Progenitor cell of endocrine pancreas (in vitro differentiated cells): ENCODE measurements at places on chromosomes 16 and 17.

DNA sequence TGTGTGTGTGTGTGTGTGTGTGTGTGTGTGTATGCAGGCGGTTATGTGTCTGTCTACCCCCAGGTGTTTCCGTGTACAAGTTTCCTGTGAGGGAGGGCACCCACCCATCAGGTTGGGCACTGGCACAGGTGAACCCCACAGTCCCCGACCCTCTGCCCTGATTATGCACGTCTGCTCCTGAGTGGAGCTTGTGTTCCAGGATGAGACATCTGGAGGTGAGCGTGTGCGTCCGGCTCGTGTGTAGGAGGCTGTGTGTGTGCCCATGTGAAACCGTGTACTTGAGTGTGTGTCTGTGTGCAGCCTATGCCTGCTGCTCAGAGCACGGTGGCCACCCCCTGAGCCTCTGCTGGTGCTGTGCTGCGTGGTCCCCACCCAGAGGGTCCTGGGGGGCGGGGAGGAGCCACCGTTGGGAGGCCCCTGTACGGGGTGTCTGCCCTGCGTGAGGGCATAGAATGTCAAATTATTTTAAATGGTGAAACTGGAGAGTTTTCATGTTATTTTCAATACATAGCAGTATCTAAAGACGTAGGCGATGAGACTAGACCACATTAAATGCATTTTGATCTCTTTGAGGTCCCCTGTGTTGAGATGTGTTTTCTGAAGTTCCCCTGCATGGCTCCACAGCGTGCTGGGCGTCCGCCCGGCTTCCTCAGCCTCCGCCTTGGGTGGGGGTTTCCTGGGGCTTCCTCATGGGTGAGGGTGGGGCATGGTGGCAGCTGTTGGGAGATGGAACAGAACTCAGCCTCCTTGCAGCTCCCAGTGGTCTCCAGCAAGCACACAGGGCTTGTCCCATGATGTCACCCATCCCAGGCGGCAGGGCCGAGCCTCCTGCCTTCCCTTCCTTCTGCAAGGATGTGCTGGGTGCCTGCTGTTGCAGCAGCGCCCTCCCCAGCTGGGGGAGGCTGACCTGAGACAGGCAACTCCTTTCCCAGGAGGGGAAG is 43.4 kb downstream of the KCNJ12 start:
- no peak for DNase-seq

DNA sequence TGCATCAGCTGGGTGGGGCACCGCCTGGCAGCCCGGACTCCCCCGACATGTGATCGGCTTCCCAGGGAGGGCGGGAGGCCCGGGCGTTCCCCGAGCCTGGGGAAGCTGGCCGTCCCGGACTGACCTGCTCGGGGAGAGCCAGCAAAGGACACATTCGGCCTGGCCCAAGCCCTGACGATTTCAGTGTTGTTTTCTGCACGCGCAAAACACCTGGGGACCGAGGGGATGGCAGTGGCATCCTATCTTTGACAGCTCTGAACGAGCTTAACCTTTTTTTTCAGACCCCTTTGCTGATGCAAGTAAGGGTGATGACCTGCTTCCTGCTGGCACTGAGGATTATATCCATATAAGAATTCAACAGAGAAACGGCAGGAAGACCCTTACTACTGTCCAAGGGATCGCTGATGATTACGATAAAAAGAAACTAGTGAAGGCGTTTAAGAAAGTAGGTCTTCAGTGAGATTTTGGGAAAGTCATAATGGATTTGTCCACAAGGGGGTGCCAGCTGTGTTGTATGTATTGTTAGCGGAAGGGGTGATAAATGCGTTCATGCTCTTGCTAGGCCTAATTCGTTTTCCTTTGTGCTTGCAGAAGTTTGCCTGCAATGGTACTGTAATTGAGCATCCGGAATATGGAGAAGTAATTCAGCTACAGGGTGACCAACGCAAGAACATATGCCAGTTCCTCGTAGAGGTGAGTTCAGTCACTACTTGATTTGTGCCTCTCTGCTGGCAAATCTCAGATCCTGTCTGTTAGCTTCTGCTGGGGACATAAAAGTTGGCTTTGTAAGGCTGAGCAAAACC is 1.0 kb downstream of the EIF1 start:
- DNase-seq = no peak

DNA sequence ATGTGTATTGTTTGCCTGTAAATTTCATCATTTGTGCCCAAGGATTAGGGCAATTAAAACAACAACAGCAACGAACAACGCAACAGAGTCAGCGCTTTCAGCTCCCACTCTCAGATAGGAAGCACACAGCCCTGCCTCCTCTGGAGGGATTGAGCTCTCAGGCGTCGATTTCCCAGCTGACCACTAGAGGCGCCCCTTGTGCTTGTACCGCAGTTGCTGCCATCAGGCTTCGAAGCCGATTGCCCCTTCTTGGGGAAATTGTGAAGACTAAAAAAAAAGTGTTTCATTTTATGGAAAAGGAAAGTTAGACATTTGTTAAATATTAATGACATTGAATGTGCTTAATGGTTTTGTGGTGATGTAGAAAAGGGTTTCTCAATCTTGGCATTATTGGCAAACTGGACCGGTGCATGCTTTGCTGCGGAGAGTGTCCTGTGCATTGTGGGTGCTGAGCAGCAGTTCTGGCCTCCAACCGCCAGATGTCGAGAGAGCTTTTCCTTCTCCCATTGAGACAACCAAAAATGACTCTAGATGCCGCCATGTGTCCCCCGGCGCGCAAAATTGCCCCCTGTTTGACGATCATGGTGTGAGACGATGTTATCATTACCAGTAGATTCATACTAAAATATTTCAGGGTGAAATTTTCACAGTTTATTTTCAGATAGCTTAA is 650.4 kb upstream of the RBFOX1 start:
- peak; percentile 23 for DNase-seq

GRCh38 chr16:80691111-80691741 is 113.2 kb downstream of the CDYL2 start:
- no peak for DNase-seq

GRCh38 chr17:78108726-78109488 is 19.6 kb downstream of the TMC6 start:
- no peak for DNase-seq

GRCh38 chr16:31441956-31442355 is 633 bp downstream of the ZNF843 start:
- no peak for DNase-seq

- DNase-seq = no peak
These were observed 45.2 kb upstream of the HELZ start for GRCh38 chr17:67290244-67290643.

GRCh38 chr16:78452025-78452555 is 352.6 kb downstream of the WWOX start:
- DNase-seq = no peak

GRCh38 chr17:9842057-9842758 is 16.5 kb downstream of the GLP2R start:
- DNase-seq = no peak

DNA sequence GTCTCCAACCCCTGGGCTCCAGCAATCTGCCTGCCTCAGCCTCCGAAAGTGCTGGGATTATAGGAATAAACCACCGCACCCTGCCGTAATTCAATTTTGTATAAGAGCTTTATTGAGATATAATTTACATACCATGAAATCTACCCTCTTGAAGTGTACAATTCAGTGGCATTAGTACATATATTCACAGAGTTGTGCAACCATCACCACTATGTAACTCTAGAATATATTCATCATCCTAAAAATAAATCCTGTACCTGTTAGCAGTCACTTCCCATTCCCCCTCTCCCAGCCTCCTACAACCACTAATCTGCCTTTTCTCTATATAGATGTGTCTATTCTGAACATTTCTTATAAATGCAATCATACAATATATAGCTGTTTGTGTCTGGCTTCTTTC is 26.1 kb downstream of the TOM1L2 start:
- DNase-seq = no peak

DNA sequence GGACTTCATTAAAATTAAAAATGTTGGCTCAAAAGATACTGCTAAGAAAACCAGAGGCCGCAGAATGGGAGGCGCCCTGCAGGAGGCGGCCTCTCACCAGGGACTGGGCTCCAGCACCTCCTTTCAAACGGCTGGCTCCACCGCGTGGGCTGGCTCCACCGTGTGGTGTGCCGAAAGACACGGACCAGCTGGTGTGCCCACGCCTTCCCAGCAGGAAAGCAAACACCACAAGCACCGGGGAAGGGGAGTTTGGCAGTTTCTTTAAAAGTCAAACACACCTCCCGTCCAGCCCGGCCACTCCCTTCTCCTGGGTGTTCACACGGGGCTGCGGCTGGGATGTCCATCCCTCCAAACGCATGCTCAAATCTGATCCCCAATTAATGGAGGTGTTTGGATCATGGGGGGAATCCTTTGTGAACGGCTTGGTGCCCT is 13.9 kb downstream of the HAGH start:
- no peak for DNase-seq

DNA sequence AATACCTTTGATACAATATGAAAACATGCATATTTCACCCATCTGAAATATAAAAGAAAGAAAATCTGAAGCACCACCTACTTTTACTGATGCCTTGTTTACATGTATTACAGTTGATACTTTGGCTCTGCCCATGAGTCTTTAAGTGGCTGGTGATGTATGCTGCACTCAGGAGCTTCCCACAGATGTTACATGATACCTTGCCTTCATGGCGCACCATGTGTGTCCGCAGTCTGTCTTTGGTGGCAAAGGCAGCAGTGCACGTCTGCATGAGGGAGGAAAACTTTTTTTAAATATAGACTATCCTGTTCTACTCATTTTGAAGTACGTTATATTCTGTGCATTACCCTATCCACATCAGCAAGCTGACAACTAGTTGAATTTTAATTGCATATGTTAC is 7.5 kb downstream of the VEZF1 start:
- no peak for DNase-seq

DNA sequence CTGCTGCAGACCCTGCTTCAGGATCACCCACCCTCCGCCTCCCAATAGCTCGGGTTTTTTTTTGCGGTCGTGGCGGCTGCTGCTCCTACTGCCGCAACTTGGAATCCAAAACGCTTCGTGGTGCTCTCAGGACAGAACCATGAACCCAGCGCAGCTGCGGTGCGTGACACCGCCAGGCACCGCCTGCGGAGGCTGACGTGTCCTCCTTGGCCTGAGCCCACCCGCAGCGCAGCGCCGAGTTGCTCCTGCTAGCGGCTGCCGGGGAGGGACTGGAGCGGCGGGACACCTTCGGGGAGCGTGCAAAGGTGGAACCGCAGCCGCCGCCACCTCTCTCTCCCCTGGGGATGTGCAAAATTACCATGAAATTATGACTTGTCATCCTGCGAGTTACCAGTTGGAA is 1893.0 kb downstream of the TP53TG3F start:
- no peak for DNase-seq

GRCh38 chr16:53612003-53612402 is 91.7 kb downstream of the RPGRIP1L start:
- no peak for DNase-seq

GRCh38 chr17:56114469-56114868 is 38.8 kb upstream of the ANKFN1 start:
- no peak for DNase-seq

DNA sequence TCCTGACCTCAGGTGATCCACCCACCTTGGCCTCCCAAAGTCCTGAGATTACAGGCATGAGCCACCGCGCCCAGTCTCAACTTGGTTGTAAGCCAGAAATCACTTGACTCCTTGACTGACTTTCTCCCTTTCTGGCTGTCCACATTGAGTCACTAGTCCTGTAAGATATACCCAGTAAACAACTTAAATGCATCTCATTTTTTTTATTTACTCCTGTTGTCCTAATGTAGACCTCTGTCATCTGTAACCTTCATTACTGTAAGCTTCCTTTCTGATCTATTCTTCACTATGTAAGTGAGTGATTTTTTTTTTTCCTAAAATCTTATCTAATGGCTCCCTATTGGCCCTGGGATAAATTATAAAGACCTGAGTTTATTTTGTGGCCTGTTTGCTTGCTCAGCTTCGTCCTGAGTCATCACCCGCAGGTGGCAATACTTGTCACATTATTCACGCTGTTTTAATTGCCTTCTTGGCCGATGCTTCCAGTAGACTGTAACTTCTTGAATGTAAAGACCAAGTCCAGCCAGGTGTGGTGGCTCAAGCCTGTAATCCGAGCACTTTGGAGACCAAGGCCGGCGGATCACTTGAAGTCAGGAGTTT is 41.0 kb downstream of the PAFAH1B1 start:
- no peak for DNase-seq

DNA sequence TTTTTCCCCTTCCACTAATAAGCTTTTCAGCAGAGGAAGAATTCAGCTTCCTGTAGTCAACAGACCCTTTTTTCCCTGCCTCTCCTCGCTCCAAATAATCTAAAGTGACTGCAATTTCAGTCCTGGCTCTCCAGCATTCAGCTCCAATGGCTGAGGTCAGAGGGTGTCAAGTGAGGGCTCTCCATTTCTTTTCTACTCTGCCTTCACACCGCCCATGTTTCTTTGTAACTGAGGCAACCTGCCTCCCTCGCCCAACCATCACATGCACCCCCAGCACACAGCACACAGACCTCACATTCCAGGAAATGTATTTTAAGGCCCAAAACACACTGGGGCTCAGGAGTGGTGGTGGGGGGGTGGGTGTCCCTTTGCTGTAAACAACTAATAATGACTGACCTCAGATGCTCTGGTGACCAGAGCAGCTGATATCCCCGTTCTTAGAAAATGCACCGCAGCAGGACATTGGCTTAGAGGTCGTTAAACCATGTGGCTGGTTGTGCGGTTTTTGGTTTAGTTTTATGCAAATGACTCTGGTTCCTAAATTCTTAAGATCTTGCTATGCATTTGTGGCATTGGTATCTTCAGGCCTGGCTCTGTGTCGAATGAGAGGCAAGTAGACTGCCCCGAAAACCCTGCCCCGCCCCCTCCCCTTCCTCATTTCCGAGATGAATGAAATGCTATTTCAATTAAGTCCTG is 203.6 kb downstream of the ZFHX3 start:
- DNase-seq = no peak

DNA sequence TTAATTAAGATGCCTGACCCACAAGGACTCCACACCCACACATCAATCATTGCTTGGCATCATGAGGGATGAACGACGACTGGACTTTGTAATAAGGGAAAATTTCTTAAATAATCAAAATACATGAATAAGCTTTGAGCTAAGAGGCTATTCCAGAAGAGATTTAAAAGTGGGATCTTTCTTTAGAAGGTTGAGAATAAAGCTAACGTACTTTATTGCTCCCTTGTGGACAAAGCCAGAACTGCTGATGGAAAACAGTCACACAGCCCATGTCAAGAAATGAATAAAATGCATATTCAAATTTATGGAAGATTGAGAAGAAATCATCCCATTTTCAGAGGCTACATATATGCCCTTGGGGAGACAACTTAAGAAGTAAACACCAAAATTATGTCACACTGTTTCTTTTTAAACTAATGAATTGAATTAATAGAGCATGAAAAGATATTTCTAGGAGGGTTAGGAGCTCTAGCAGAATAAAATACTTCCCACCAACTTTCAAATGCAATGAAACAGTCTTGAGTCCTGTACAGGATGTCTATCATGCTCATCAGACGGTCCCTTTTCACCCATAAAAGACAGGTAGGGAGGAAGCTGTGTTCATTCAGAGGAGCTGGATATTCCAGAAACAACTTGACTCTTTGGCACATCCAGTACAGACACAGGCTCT is 60.2 kb upstream of the PHOSPHO1 start:
- DNase-seq = no peak

DNA sequence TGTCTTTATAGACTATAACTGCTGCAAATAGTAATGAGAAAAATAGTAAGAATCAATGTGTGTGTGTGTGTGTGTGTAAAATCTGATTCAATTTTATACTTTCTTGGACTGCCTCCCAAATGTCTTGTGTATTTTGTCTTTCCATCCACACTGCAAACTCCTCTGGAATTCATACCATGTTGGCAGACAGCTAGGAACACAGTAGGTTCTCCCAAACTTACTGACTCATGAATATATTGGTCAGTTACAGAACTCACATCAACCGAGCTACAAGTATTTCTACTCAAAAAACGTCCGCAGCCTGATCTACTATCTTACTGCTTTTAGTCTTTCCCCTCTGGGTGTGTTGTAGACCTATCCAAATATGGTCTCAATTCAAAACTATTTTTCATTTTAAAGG is 542.7 kb upstream of the PSMD7 start:
- no peak for DNase-seq
